Activated naive CD4-positive, alpha-beta T cell treated with anti-CD3 and anti-CD28 coated beads, Interleukin-2, amount 50 U/mL, for 72 hours (primary cell): ENCODE measurements at places on chromosomes 11 and 22.

DNA sequence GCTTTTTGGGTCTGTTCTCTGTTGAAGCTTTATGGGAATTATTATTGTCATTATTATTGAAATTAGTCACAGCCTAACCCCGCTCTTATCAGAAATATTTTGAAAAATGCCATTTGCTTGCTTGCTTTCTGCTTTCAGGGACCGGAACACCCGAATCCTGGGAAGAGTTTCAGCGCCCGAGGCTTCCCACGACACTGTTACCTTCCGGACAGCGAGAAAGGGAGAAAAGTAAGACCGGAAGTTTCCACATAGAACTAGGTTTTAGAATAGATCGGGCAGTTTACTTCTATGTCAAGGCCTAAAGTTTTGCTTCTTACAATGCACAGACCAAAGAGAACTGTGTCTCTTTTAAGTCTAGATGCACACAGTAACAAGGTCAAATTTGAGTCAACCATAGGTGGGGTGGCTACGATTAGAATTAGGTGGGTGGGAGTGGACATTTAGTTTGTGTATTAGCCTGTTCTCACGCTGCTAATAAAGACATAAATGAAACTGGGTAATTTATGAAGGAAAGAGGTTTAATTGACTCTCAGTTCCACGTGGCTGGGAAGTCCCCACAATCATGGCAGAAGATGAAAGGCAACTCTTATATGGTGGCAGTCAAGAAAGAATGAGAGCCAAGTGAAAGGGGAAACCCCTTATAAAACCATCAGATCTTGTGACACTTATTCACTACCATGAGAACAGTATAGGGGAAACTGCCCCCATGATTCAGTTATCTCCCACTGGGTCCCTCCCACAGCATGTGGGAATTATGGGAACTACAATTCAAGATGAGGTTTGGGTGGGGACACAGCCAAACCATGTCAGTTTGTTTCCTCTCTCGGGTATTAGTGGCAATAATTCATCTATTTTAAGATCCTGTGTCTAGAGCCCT, 12.9 kb downstream of the MPEG1 start:
- DNase-seq, result no peak

GRCh38 chr22:41177040-41177621, 28.0 kb upstream of the L3MBTL2 start:
- DNase-seq, result no peak

GRCh38 chr22:26673486-26673885, 16.1 kb downstream of the MIAT start:
- no peak for DNase-seq

GRCh38 chr22:17381192-17381913, 12.1 kb downstream of the CECR2 start:
- DNase-seq, result no peak

DNA sequence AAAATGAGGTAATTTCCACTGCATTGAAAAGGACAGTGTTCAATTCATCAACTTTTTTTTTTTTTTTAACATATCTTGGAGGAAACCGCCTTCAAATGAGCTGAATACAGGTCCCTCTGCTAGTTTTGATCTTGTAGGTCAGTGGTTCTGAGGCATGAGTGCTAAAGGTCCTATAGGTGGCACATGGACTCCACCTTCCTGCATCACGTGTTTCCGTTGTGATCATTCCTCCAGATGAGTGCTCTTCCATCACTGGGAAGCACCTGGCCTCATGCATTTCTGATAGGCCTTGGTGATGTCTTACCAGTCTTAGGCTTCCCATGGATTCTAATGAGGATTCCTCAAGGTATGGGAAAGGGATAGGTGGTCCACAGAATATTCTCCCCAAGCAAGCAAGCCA, 37.8 kb downstream of the FDX1 start:
- DNase-seq, result no peak

- no peak for DNase-seq
Measured at GRCh38 chr11:133078012-133078411, 454.3 kb downstream of the OPCML start.

DNA sequence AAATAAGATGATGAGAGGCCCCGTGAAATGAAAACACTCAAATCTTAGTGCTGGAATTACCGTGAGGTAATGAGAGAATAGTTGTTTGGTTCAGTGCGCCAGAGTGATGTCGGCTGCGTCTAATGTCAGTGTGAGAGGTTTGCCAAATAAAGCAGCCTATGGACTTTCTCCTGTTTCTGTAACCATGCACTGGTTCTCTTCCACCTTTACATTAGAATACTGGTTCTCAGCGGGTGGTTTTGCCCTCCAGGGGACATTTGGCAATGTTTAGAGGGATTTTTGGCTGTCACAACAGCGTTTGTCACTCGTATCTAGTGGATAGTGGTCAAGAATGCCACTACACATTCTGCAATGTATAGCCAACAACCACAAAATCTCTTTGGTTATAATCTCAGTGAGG, 1.1 kb downstream of the OOSP4B start:
- no peak for DNase-seq

- no peak for DNase-seq
Measured at GRCh38 chr22:38799265-38800002, 5.5 kb upstream of the DNAL4 start.

DNA sequence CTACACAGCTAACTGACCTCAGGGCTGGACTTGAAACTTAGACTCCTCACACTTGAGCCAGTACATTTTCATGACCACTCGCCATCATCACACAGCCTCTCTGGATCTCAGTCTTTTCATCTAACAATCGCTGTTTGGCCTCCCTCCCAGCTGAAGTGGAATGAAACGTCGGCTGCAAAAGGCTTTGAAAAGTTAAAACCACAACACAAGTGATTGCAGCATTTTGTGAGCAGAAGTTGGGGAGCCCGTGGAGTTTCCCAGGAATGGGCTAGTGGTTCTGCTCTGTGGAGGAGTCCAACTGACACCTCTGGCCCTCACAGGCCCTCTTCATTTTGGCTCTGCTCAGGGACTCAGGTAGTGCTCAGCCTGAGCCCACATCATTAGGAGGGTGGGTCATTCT, 35.9 kb upstream of the TRIM29 start:
- DNase-seq, result no peak

DNA sequence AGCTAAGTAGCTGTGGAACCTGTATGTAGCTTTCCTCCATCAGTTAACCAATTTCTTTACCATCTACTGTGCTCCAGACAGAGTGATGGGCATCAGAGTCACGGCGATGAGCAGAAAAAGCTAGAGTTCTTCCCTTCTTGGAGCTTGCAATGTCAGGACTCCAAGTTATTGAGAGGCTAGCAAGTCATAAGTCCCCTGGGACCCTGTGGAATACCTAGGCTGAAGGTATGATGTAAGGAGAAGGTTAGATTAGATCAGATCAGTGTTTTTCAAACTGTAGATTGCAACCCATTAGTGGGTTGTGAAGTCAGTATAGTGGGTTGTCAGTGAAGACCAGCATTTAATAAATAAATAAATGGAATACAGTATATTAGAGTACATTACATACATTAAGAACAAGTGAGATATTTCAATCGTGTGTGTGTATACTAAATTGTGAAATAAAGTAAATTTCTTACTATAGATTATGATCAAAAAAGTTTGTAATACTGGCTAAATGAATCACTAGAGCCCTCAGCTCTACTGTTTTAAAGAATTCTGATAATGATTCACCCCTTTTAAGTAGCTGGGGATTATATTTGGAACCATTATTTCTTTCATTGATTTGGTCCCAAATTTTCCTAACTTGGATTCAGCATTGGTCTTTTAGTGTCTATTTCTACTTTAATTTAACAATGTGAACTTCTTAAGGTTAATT, 52.3 kb downstream of the RASSF10 start:
- DNase-seq, result no peak

DNA sequence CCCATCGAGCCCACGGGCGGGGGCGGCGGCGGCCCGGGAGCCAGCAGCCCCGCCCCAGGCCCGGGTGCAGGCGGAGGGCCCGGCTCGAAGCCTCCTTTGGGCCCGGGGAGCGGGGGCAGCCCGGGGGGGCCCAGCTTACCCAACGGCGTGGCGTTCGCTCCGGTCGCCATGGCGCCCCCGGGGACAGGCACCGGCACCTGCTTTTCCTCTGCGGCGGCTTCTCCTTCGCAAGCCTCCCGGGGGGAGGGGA, 194 bp downstream of the SF1 start:
- no peak for DNase-seq

GRCh38 chr11:66345316-66345649, 379 bp upstream of the BRMS1 start:
- DNase-seq, result no peak
